Activated T-cell treated with anti-CD3 and anti-CD28 coated beads for 4 hours (primary cell): ENCODE measurements at places on chromosomes 4 and X.

DNA sequence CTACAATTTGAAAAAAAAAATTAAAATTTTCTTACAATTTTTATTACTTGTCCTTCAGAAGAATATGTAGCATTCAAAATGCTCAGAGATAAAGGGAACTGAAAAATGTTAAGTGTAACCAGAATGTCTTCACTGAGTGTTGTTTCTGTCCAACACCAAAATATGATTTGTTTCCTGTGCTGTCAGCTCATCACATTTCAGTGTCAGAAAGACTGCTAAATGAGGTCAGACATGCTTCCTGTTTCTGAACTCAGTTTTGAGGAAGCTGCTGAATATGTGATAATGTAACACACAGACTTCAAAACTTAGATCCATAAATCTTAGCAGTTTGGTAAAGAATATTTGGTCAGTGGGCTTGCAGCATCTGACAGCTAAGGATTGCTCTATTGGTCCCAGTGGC is 1849.7 kb downstream of the PCDH7 start:
- no peak for DNase-seq

DNA sequence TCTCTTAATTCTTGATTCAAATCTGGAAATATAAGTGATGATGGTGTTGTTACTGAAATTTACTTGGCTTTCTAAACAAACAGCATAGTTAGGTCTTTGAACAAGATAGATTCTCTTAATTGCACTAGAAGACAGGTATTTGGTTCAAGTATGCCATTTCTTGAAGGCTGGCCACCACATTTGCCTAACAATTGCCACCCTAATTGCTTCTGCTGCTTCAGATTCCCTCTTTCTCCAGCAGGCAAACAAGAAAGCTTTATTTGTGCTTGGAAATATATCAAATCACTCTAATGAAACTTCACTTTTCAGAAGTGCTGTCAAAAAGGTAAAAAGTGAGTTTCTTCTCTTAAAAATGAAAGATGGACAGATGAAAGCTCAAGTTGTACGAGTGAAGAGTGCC is 418.6 kb downstream of the INPP4B start:
- DNase-seq: no peak

DNA sequence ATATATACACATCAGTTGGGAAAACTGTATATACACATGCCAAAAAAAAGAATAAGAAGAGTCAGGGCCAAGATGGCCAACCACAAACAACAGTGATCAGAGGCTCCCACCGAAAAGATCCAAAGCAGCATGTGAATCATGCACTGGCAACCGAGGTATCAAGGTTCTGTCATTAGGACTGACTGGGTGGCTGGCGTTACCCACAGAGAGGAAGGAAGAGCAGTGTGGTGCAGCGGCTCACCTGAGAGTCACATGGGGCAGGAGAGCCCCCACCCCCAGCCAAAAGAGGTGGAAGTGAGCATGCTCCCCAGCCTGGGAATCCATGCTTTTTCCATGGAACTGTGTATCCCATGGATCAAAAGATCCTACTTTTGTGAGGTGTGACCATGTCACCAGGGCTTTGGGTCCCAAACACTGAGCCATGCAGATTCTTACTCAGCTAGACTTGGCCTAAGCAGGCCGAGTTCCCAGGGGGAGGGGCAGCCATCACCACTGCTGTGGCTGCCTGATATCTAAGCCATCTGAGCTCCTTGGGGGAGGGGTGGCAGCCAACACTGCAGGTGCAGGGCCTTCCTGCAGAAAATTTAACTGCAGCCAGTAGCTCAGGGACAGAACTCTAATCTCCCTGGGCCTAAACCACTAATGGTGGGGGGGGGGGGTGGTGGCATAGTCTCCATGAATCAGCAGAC is 52.8 kb downstream of the P2RY10 start:
- no peak for DNase-seq

DNA sequence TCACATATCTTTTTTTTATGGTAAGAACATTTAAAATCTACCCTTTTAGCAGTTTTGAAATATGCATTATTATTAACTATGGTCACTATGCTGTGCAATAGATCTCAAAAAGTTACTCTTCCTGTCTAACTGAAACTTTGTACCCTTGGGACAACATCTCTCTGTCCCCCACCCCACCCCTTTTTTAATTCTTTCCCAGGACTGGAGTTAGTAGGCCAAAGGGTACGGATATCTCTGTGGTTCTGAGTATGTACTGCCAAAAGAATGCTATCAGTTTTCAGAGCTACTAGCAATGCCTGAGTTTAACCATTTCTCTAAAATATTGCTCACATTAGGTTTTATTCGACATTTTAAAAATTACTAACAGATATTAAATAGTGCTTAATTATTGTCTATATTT is 4.7 kb upstream of the FAM241A start:
- no peak for DNase-seq

DNA sequence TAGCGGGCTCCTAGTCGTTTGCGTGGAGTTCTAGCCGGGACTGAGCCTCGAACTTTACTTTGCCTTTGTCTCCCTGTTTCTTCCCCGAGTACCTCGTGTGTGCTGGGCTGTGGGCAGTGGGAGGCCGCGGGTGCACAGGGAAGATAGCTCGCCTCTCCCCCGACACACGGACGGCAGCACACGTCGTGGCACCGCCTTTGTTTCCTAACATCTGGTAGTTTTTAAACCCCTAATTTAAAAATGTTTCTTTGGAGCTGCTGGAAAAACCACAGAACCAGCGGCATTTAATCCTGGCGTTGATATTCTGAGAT is 866 bp downstream of the RBM46 start:
- DNase-seq: no peak

DNA sequence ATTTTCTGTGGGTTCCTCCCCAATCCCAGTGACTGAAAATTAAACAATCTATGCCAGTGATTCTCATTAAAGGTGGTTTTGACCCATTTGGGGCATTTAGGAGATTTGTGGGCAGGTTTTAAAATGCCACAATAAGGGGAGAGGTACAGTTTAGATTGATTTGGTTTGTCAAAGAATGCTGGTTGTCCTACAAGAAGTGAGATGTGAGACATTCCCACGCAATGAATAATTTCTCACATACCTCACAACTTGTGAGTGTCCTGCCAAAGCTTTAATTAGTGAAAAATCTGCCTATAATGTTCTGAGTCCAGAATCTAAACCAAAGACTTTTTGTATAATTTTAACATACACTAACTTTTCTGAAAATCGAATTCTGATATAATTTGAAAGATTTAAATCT is 199.4 kb downstream of the MAPK10 start:
- no peak for DNase-seq

DNA sequence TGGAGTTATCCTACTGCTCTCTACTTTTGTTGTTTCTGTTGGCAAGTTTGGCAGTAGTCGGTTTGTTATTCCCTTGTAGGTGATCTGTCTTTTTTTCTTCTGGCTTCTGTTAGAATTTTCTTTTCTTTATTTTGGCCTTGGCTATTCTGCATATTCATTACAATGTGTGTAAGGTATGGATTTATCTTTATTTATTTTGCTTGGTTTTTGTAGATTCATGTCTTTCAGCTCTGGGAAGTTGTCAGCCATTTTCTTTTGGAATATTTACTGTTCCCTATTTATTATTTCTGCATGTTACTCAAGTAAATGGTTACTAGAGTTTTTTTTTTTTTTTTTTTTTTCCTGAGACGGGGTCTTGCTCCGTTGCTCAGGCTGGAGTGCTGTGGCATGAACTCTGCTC is 12.6 kb downstream of the ADD1 start:
- no peak for DNase-seq

DNA sequence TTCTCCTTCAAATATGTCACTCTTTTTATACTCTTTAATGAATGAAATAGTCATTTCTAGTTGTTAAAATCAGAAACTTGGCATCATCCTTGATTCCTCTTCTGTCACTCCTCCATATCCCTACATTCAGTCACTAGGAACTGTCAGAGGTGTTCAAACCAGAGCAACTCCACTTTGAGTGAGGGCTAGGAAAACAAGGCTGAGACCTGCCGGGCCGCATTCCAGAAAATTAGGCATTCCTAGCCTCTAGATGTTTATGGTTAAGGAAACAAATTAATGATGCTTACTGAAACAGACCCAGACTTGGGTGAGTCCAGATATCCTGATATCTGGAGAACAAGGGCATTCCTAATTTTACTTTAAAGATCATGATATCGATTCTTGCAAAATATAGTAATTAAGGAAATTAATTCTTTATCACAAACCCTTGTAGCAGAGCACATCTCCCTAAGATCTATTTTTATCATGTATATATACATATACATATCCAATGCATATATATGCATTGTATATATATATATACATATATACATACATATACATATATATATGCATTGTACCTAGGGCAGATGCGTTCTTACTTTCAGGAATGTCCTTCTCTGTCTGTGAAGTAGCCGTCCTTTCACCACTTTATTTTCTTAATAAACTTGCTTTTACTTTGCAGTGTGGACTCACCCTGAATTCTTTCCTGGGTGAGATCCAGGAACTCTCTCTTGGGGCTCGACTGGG is 98.4 kb upstream of the GC start:
- DNase-seq: no peak

- DNase-seq: no peak
Observed at GRCh38 chrX:22686138-22686541, 313.6 kb upstream of the DDX53 start.

DNA sequence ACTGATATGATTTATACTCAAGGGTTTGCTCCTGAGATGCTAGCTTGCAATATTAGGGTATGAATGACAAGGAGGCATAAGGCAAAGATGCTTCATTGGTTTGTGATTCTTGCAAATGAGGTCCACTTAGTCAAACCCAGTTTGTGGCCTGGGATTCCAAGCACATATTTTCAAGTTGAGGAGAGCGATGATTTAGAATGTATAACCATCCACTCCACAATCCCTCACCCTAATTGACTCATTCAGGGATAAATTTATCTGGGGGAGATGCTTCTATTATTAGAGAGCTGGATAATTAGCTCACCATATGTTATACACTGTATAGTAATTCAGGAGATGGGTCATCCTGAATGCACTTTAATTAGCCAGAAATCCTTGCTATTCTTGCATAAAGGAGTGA is 118.3 kb upstream of the PUDP start:
- no peak for DNase-seq

GRCh38 chr4:176209535-176209934 is 14.2 kb upstream of the SPATA4 start:
- no peak for DNase-seq

DNA sequence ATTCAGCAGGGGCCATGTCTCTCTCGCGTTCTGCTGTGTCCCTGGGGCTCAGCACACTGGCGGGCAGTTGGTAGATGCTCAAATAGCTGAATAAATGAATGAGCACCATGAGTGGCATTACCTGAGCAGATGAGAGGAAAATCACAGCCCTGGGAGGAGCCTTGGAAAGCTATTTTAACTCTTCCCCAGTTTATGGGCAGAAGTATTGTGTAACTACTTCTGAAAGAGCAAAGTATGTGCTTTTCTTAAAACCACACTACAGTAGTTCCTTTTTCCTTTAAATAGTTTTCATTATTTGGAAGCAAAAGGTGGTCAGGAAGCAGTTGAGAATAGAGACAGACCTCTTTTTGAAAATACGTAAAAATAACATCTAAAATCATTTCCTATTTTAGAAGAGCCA is 3.0 kb upstream of the PLAC1 start:
- DNase-seq: no peak

- DNase-seq: no peak
Observed at GRCh38 chrX:40849906-40850823, 114.8 kb upstream of the MED14 start.

DNA sequence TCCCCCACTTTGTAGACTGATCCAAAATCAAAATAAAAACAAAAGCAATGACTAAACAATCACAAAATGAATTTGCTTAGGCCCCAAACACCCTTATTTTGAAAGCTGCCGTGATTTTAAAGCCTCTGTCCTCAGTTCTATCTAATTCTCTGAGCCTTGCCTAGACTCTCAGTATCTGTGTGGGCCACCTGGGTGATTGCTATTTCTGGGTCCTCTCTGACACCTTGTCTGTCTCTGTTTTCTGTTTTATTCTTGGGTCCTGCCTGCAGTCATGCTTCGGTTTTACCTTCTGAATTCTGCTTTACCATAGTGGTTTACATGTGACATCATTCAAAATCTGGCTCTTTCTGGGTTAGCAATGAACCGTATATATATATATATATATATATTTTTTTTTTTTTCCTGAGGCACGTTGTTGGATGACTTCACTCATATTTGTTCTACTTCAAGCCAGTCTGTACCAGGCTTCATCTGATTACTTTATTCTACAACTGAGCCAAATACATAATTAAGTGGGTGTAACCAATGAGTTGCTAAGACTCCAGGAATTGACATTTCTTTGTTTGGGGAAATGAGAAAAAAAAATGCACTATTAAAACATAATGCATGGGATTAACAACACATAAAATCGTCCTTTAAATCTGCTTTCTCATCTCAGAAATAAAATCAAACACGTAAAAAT is 710.7 kb upstream of the SLIT2 start:
- no peak for DNase-seq

DNA sequence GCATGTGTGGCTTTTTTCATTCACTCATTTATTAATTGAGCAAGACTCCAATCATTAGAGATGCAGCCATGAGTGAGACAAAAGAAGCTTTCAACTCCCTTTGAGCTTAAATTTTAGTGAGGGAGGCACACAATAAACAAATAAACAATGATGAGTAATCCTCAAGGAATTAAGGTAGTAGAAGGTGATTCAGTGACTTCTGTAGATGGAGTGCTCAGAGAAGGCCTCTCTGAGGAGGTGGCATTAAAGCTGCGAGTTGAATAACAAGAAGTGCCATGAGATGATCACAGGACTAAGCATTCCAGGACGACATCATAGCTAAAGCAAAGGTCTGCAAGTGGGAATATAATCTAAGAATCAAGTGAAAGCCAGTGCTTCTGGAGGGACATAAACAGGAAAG is 77.6 kb downstream of the NWD2 start:
- no peak for DNase-seq

DNA sequence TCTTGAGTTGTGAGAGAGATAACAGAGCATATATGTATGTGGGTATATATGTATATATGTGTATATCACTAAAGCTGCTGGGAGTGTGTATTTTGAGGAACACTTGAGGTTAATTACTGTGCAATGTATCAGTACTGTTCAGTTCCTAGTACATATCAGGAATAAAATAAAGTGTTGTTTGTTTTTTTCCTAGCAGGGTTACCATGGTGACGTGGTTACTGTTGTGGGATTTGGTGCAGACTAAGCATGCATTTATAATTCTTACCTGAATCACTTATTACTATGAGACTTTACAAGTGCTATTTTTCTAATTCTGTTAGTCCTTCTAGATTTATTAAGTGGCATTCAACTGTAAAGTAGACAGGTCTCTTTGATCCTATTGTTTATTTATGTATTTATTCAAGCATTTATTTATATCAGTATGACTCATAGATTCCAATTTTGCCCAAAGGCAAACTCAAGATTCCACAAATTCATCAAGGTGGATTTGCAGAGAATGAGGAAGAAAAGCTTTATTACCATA is 26.9 kb upstream of the BEX4 start:
- DNase-seq: no peak

- no peak for DNase-seq
Observed at GRCh38 chrX:12089740-12090139, 48.5 kb upstream of the FRMPD4 start.

DNA sequence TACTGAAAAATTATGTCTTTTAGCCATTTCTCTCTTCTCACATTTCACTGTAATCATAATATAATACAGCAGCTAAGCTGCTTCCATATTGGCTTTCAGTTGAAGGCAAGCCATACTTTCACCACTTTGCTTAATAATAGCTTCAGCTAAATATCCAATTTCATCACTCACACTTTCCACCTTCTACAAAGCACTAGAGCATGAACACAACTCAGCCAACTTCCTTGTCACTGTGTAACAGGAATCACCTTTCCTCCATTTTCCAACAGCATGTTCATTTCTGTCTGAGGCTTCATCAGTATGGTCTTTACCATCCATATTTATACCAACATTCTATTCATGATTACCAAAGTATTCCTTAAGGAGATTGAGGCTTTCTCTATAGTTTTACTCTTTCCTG is 219.8 kb upstream of the CTSO start:
- DNase-seq: no peak
